ENCODE measurements at places on chromosomes 1 and 21.

GRCh38 chr1:7385471-7386225, 385.4 kb upstream of the VAMP3 start:
- DNase-seq, result no peak

GRCh38 chr1:172343240-172344160, 77.0 kb upstream of the C1orf105 start:
- no peak for DNase-seq

DNA sequence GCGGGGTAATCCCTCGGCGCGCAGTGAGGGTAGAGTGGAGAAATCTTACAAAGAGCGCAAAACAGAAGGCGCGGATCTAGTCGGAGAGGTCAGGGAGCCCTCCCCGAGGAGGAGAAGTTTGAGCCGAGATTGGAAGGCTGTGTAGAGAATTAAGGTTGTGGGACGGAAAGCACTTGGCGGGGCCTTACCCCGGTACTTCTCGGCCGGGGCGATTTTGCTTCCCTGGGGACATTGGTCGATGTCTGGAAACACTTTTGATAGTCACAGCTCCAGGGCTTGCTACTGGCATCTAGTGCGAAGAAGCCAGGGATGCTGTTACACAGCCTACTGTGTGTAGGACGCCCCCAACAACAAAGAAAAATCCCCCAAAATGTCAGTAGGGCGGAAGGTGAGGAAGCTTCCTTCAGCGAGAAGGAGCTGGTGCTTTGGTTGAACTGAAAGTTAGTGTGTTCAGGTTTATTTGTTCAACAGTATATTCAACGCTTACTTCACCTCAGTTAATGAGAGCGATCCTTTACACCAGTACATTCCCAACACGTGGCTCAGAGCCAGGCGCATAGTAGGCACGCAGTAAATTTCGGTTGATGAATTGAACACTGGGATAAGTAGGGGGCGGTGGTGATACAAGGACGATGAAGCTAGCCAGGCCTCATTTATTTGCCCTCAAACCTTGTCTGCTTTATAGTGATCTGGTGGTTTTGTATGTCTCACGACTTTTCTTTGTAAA, 807 bp downstream of the CEP85 start:
- no peak for DNase-seq

DNA sequence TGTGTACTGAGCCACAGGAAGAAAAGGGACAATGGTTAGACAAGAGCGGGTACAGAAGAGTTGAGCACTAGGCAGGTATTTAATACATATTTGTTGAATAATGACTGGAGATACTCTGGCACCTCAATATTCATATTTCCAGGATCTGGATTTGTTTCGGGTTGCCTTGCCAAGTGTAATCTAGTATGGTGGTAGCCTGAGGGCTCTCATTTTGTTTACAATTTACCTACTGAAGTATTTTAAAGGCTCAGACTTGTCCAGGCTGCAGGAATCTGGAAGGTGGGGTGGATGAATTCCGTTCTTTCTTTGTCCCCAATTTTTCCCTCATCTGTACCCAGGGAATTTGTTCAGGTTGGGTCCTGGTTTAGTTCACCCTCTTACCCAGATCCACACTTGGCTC, 95.0 kb downstream of the CACHD1 start:
- no peak for DNase-seq

GRCh38 chr1:174818014-174818616, 181.6 kb upstream of the CACYBP start:
- DNase-seq, result no peak

GRCh38 chr21:44985441-44986401, 45.9 kb downstream of the SLX9 start:
- DNase-seq, result no peak

GRCh38 chr21:17446737-17447136, 66.1 kb upstream of the CXADR start:
- DNase-seq, result no peak

- DNase-seq, result no peak
Measured at GRCh38 chr1:917076-917459, 6.7 kb upstream of the SAMD11 start.

GRCh38 chr1:37701051-37701450, 8.7 kb downstream of the CDCA8 start:
- no peak for DNase-seq

DNA sequence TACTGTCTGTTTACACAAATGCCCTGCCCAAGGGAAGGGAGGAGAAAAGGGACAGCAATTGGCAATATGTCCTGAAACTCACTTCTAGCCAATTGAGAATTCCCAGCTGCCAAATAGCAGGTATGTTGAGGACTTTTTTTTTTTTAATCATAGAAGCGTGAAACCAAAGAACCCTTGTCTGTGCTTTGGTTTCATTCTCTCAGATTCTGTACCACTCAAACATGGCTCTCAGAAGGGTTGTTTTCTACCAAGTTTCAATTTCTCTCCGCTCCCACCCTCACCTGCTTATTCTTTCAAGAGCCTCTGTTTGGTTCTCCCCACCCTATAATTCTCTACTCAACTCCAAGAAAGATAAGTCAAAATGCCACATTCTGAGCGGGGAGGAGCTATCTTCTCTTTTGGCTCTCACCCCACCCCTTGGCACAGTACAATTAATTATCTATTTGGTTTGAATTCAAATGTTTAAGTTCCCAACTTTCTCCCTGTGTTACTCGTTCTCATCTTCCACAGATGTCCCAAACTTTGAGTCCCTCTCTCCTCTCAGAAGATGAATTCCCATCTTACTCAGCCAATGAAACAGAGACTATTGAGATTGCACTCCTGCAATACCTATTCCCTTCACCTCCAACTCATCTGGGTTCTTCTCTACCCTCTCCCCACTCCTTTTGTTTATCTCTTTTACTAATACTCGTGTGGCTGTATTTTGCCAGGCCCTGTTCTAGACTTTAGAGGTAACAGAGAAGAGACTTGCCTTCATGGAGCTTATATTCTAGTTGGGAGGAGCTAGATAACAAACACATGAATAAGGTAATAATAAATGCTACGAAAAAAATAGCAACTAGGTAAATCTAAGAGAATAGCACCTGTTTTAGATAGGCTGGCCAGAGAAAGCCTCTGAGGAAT, 3.9 kb upstream of the TP53BP2 start:
- no peak for DNase-seq

DNA sequence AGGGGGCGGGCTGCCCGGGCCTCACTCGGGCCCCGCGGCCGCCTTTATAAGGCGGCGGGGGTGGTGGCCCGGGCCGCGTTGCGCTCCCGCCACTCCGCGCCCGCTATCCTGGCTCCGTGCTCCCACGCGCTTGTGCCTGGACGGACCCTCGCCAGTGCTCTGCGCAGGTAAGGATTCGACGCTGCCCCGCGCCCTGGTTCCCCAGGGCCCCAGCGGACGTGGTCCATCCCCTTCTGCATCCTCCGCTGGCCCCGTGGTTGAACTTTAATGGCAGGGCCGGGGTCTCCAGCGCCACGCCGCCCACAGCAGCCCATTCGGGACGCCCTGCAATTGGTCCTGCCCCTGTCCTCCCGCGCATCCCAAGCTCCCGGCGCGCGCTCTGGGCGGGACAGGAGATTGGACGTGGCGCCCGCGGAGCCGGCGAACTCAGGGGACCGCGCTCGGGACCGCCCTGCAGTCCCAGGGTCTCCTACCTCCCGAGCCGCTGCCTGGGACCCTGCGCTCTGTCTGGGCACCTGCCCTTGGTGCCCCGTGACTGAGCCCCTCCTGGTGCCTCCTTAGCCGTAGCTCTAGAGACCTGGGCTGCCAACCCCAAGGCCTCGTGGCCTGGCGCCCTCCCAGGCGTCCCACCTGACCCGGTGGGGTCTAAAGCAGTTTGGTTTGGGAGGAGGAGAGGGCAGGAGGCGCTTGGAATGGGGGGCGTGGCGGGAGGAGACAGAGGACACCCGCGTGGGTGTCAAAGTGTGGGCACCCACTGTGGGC, at the start of gene ALPL:
TSS of gene ALPL (plus strand) at position 73 of the 762 bp plus-strand sequence. CDS start 44,659 bp downstream, outside the sequence.
- DNase-seq, result no peak

DNA sequence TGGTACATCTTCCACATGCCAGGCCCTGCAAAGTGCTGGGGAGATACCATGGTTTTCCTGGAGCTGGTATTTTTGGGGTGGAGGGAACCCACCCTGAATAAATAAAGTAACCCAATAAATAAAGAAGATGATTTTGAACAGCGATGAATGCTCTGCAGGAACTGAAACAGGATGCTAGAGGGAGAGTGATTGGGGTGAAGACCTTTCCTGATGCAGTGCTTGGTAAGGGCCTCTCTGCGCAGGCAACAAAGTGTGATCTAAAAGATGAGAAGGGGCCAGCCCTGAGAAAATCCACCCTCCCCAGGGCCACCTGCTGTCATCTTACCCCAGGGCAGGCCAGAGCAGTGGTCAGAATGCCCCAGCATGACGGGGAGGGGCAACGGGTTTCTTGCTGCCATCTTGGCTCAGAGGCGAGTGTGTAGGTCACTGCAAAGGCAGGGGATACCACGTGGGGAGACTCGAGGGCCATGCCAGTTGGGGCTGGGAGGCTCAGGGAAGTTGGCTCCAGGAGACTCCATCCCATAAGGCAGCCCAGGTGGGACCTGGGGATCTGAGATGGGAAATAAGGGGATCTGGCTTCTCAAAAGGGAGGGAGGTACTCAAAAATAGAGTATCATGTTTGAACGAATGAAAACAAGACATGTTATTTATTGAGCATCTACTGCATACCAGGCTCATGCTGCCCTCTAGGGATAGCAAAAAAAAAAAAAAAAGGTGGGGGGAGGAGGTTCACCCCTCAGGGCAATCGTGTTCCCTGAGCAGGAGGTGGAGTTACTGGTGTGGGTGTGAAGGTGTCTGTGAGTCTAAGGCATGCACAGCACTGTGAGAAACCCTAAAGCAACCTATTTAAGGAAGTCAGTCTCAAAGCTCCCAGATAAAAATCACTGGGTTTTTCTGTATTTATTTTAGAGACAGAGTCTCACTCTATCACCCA, 2.8 kb downstream of the SRARP start:
- no peak for DNase-seq

GRCh38 chr1:225608014-225608796, 44.7 kb downstream of the ENAH start:
- DNase-seq, result no peak

- DNase-seq, result no peak
Measured at GRCh38 chr1:59446257-59446901, 149.5 kb downstream of the FGGY start.

DNA sequence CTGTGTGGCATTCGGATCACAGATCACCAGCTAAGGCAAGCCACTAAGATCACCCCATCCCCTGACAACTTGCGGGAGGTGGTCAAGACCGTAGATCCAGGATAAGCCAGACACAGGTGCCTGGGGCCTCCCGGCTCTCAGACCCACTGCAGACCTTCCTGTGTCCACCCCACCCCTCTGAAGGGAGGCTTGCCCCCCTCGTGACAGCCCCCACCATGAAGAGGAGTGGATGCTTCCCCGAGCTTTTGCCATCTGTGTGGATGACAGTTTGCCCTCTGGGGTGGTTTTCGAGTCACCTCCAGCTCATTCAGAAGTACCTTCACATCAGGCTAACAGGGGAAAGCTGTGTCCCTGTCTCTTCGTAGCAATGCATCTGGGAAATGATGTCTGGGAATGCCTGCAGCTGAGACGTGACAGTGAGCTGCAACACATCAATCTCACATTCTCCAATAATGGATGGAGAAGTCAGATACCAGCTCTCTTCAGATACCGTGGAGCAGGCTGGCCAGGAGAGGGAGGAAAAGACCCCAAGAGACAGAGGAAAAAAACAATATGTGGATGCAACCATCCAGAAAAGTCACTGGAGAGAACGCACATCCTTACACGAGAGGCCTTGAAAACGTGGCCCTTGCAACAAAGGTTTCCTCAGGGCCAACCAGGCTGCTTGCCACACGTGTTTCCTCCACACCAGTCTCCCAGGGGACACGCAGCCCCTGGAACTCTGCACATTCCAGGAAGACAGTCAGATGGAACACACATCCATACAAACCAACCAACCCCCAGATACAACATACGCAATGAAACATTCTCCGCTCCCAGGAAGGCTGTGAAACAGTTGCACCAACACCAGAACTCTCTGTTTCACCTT, 20.4 kb upstream of the FHAD1 start:
- DNase-seq, result no peak

- no peak for DNase-seq
Measured at GRCh38 chr1:156652131-156652991, 10.4 kb downstream of the BCAN start.

GRCh38 chr1:243730487-243731150, 119.4 kb downstream of the AKT3 start:
- no peak for DNase-seq

GRCh38 chr1:32966900-32967299, 2.3 kb upstream of the RNF19B start:
- DNase-seq, result no peak

GRCh38 chr1:236066054-236066453, 1.2 kb upstream of the NID1 start:
- DNase-seq, result no peak

DNA sequence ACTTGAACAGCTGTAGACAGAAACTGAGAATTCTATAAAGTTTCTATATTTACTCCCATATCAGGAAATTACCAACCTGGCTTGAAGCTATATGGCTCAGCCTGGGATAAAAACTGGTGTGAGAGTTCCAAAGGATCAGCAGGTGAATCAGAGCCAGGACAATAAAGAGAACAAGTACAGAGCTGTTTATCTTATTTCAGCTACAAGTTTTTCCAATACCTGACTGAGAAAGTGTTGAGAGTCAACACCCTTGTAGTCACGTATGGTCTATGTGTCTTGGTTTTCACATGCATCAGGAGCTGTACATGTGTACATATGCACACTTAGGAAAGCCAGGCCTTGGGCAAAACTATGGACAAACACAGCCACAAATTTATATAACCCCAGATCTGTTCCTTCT, 40.7 kb upstream of the CXADR start:
- no peak for DNase-seq

- no peak for DNase-seq
Measured at GRCh38 chr1:181704546-181704945, 221.2 kb downstream of the CACNA1E start.

GRCh38 chr1:15224259-15224869, 22.7 kb upstream of the FHAD1 start:
- no peak for DNase-seq

- DNase-seq, result no peak
Measured at GRCh38 chr1:229117664-229118300, 153.1 kb upstream of the RAB4A start.

DNA sequence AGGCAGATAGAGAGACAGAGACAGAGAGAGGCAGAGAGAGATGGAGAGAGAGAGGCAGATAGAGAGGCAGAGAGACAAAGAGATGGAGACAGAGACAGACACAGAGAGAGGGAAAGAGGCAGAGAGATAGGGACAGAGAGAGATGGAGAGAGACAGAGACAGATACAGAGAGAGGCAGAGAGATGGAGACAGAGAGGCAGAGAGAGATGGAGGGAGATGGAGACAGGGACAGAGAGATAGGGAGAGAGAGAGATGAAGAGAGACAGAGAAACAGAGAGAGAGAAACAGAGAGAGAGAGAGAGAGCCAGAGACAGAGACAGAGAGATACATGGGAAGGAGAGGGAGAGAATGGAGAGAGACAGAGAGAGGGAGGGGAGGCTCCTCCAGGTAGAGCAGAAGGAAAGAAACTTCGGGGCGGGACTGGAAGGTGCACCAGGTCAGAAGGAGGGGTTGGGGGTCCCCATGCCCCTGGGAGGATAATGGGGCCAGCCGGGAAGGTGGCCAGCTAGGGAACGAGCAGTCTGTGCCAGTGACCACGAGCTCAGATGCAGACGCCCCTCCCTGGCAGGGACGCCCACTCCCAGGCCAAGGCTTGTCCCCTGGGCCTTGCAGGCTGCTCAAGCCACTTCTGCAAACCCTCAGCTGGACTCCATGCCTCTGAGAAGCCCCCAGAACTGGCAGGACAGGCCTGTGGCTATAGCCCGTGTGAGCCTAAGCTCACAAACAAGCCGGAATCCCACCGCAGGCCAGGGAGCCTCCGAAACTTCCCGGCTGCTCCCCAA, 3.3 kb downstream of the FNDC10 start:
- no peak for DNase-seq
